SJCRH30 (cell line): ENCODE measurements at places on chromosomes 2 and 18.

- no peak for DNase-seq
Observed at GRCh38 chr2:61742955-61743354, 110.9 kb downstream of the FAM161A start.

DNA sequence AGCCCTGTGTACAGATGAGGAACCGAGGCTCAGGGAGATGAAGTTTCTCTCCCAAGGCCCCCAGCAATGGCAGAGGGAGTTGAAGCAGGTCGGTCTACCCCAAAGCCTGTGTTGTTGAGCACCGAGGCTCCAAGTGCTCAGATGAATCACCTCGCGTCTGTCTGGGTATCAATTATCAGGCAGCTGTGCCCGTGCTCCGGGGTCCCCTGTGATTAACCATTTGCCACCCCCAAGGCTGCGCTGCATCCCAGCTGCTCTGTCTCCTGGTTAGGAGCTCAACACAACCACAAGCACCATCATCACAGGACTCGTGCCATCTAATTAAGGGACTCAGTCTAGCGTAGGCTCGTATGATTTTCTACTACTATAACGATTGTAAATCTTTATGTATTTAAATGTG lies 27.1 kb downstream of the LIPG start:
- DNase-seq, result peak; percentile 71

GRCh38 chr18:58287353-58288274 lies 243.6 kb downstream of the NEDD4L start:
- peak; percentile 68 for DNase-seq

GRCh38 chr2:159185401-159186130 lies 100.9 kb downstream of the WDSUB1 start:
- no peak for DNase-seq

DNA sequence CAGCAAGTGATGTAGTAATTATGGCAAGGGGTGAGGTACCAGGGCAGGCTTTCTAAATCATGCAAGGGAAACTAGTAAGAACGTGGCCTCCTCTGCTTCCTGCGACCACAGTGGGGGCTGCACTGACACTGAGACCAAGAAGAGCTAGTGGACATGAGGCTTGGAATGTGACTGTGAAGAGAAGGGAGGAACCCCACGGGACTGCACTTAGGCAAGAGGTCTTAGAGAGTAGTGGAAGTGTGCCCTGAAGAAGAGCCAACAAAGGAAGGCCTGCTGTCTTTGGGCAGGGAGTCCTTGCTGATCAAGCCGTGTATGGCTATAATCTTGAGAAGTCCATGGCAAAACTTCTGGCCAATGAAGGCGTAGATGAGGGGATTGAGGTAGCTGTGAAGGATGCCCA lies 8.9 kb upstream of the RUFY4 start:
- no peak for DNase-seq
